ENCODE measurements at places on chromosomes 12 and 14. TPM values are rescaled to one million over a fixed set of nuclear protein-coding genes. Genes with fewer than 3 reads are reported as not detected.

- DNase-seq, result no peak
Observed at GRCh38 chr12:1922075-1922709, 3.7 kb upstream of the CACNA2D4 start.

- DNase-seq, result no peak
Observed at GRCh38 chr12:70290116-70290515, 46.9 kb downstream of the CNOT2 start.

DNA sequence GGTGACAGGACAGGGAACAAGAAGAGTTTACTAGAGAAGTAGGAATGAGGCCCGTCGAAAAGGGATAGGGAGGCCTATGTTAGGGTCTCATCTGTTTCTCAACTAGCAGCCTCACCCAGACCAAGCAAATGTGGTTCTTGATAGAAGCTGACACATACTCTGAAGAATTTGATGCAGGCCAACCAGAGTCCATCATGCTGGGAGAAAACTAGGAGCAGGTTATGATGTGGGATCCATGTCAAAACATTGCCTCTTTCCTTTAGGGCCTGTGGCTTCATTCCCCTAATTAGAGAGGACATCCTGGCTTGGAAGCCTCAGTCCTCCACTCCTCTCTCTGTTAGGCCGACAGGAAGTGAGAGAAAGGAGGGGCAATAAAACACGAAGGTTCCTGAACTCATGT is 122.8 kb downstream of the NTF3 start:
- DNase-seq, result no peak

- peak; percentile 24 for DNase-seq
Observed at GRCh38 chr12:25997201-25997963, 38.9 kb downstream of the RASSF8 start.

DNA sequence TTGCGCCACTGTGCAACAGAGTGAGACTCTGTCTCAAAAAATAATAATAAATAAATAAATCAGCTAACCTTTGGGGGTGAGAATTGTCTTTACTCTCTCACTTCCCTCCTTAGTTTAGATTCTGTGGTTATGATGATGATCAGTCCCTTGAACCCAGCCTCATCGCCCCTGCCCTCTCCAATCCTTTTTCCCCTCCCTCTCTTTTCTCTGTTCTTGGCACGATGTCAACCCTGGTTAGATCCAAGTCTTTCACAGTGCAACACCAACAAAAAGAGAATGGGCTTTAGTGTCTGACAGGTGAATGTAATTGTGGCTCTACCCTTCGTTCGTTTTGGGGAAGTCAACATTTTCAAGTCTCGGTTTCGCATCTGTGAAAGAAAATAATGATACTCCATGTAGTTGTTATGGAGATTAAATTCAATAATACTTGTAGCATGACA is 59.0 kb downstream of the NTN4 start:
- DNase-seq, result no peak

MYF5 gene
- 48.5 TPM for total RNA-seq

FOXG1 gene
- total RNA-seq, result 0.10 TPM

NELL2 gene
- total RNA-seq, result 24.0 TPM
